ENCODE measurements at places on chromosomes 7 and 10. TPM values are rescaled to one million over a fixed set of nuclear protein-coding genes. Genes with fewer than 3 reads are reported as not detected.

The CYREN gene
- polyA plus RNA-seq: 57.0 TPM

The TAS2R3 gene
- 0.44 TPM for polyA plus RNA-seq

The FFAR4 gene
- polyA plus RNA-seq: not detected

GRCh38 chr7:150738591-150739001, 1.4 kb downstream of the GIMAP5 start:
- no peak for DNase-seq

The ERLIN1 gene
- polyA plus RNA-seq: 53.8 TPM

GRCh38 chr10:124535731-124536495, 74.3 kb downstream of the LHPP start:
- DNase-seq: no peak

- no peak for DNase-seq
Measured at GRCh38 chr7:50818324-50818723, 35.6 kb upstream of the GRB10 start.

GRCh38 chr10:42990016-42990720, 86.7 kb upstream of the RET start:
- no peak for DNase-seq

The SYCE1 gene
- polyA plus RNA-seq: 0.22 TPM

DNA sequence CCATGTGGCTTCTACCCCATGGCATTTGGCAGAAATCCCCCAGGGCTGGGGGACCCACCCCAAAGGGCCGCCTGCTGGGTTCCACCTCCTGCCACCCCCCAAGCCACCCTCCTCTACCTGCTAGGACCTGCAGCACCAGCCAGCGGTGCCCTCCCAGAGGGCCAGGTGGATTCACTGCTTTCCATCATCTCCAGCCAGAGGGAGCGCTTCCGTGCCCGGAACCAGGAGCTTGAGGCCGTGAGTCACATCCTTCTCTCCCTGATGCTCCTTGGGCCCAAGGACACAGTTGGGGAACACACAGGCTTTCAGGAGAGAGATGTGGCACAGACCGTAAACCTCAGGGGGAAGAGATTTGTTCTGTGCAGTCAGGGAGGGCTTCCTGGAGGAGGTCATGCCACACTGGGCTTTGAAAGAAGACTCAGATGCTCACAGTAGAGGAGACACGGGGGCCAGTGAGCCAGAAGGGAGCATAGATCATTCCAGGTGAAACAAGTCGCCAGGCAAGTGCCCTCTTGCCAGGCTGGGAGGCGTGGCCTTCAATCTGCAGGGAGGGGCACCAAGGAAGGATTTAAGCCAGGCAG, 11.5 kb upstream of the SH2B2 start:
- no peak for DNase-seq

DNA sequence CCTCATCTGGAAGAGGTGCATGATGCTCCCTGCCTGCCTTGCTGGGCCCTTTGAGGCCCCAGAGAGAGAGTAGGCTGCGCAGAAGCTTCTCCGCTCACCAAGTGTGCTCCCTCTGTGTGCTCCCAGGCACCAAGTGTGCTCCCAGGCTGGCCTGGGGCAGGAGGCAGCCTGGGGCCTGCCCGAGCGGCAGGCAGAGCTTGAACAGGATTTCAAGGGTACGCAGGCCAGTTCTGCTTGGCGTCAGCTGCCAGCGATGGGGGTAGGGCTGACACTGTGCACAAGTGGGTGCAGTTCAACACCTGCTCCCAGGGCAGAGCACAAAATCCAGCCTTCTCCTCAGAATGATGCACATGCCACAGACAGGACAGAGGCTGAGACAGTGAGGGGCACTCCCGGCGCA, 119.7 kb downstream of the FAM53B start:
- no peak for DNase-seq

DNA sequence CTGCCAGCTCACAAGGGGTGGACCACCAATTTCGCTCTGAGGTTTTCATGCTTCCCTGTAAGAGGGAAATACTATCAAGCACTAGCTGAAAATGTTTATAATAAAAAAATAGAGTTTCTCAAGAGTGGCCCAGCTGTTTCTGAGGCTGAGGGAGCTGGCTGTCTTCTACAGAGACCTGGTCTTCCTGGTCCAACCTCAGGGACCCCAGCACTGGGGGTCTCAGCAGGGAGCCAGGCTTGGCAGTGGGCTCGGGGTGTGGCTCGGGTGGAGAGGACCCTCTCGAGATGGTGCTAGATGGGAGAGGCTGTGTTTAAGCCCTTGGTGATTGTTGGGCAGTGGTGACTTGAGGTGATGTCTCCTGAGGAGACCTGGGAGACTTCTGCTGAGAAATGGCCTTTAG, 87.3 kb upstream of the SHH start:
- DNase-seq: no peak

- no peak for DNase-seq
Measured at GRCh38 chr10:110794808-110795207, 76.9 kb upstream of the PDCD4 start.

GRCh38 chr10:129709627-129710509, 242.8 kb downstream of the MGMT start:
- DNase-seq: no peak

- DNase-seq: no peak
Measured at GRCh38 chr10:127470911-127471310, 78.2 kb upstream of the NPS start.

DNA sequence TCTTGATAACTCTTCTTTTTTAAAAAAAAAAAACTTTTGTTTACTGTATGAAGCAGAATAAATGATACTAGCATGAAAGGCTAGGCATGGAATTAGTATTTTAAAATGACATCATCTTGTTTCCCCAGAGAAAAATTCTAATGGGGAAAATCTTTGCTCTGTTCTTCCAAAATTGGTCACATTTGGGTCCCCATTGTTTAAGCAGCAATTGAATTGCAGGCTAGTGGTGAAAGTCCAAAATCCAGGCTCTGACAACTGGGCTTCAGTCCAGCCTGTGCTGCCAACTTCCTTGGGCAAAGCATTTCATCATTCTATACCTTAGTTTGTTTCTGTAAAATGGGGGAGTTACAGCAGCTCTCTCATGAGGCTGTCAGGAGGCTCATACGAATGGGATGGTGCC, 726.4 kb downstream of the KCNMA1 start:
- DNase-seq: no peak

The CTTNBP2 gene
- polyA plus RNA-seq: 28.5 TPM

The HTR5A gene
- polyA plus RNA-seq: not detected

The TMEM225B gene
- 2.8 TPM for polyA plus RNA-seq

The PKD1L1 gene
- 0.06 TPM for polyA plus RNA-seq

GRCh38 chr7:25319707-25320106, 91.4 kb upstream of the NPVF start:
- no peak for DNase-seq

The CD36 gene
- polyA plus RNA-seq: 21.7 TPM

- no peak for DNase-seq
Measured at GRCh38 chr10:33365871-33366411, 31.5 kb upstream of the NRP1 start.

DNA sequence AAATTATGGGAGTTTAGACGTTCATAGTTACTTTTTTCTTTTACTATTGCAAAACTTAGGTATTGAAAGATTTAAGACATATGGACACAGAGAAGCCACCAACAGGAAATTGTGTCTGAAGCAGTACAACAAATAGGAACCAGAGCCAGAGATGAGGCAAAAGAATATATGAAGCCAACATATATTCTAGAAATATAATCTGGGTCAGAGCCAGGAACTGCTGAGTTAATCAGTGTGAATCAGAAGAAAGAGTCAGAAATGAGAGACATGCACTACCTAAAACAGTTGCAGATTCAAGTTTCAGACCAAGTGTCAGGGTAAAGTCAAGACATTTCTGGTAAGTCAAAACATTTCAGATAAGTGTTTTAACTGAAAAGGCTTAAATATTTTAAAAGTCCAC, 67.7 kb downstream of the DGKB start:
- DNase-seq: no peak

DNA sequence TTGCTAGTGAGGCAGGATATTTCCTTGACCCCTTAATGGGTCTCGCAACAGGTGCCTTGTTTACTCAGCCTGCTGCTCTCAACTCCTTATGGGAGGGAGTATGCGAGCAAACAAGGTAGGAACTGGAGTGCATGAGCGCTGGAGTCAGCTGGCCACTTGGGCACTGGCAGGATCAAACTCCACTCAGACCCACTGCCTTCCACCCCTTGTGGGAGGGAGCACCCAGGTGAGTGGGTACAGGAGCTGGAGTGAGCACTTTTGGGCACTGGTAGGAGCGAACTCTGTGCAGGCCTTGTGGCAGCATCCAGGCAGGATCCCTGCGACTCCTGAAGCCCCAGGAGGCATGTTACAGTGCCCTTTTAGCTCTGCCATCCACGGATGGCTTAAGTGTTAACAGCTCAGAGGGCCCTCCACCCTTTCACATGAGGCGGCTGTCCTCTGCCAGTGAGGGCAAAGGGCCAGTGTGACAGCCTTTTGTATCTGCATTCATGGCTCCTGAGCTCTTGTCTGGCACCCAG, 123.2 kb downstream of the ST7 start:
- DNase-seq: no peak

DNA sequence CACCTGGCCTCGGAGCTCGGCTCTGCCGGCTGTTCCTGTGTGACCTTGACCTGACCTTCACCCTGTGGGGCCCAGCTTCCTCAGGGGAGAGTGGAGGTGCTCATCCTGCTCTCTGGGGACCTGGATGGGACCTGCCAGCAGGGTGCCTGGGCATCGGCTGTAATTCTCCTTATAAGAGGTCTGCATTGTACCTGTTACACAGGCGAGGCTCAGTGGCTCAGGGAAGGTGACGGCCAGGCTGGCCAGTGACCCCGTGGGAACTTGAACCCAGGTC, 29.0 kb downstream of the RET start:
- no peak for DNase-seq

GRCh38 chr10:71860243-71861029, 9.4 kb upstream of the PSAP start:
- DNase-seq: no peak

GRCh38 chr7:41188163-41189130, 514.4 kb downstream of the INHBA start:
- DNase-seq: peak; percentile 56

DNA sequence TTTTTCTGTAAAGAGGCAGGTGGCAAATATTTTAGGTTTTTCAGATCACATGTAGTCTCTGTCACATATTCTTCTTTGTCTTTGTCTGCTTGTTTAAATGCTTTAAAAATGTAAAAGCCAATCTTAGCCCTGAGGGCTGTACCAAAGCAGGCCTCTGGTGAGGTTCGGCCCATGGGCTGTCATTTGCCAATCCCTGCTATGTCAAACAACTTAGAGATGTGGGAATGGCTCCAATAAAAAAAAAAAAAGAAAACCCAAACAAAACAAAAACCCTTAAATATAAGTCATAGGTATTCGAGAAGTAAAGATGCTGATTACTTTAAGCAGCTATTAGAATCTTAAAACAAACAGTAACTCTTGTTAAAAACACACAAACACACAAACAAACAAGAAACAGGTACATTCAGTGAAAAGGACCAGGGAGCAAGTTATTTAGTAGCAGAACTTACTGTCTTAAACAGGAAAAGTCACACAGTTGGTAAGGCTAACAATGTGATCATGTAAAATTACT, 61.4 kb upstream of the NAMPT start:
- no peak for DNase-seq

GRCh38 chr7:2000153-2000687, 232.5 kb downstream of the MAD1L1 start:
- no peak for DNase-seq

The ADCY1 gene
- 2.7 TPM for polyA plus RNA-seq

GRCh38 chr7:21603972-21604749, 61.3 kb downstream of the DNAH11 start:
- DNase-seq: no peak

The AKR1D1 gene
- polyA plus RNA-seq: not detected

- no peak for DNase-seq
Measured at GRCh38 chr10:124529661-124530214, 68.1 kb downstream of the LHPP start.

DNA sequence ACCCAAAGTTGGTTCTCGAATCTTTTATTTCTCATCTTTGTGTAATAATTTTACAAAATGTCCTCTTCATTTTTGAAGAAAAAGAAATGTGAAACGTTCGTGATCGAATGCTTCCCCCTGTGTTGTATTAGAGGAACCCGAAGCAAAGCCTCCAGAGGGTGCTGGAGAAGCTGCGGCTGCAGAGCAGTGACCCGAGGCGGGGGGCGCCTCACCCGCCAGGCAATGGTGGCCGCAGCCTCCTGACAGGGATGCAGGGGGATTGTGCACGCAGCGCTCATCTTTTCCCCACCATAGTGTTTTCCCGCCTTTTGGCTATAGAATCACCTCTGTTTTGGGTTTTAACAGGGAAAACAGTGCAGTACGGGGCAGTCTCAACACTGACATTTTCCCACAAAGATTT, 307.5 kb upstream of the ANKRD30A start:
- no peak for DNase-seq

DNA sequence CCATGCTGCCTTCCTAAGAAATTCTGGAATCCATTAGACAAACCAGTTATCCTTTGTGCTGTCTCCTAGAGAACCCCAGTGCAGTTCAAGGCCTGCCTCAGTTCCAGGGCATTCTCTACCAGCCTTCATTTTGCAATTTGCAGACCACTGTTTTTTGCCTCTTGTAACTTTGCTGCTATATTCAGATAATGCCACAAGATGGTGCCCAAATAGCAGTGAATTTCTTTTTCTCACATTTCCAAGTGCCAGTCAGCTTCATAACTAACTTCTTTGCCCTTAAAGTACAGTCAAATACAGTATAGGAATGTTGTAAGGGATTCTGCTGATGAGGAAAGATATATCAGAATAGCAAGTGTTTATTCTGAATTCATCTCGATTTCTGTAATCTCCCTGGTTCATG, 25.2 kb downstream of the LOXL4 start:
- no peak for DNase-seq

The CALHM3 gene
- 0.10 TPM for polyA plus RNA-seq

All from right renal pelvis (tissue), 4 donors.